ENCODE measurements at places on chromosomes 7 and 10.

GRCh38 chr7:77428777-77429231, 12.7 kb upstream of the GSAP start:
- no peaks in the 10 kb centered on the region for H3K36me3 ChIP-seq
- peaks cover 40% of the 10 kb centered on the region for H3K4me1 ChIP-seq
- DNase-seq = no peak
- no peak overlapping the region for H3K27ac ChIP-seq
- no peak overlapping the region for H3K4me3 ChIP-seq

- H3K27me3 ChIP-seq = no peaks in the 10 kb centered on the region
- H3K36me3 ChIP-seq = no peaks in the 10 kb centered on the region
- H3K27ac ChIP-seq = no peak overlapping the region
- no peak overlapping the region for H3K4me3 ChIP-seq
Observed at GRCh38 chr10:79380946-79381721, 33.9 kb downstream of the PPIF start.

GRCh38 chr7:134174795-134175261, 47.7 kb downstream of the LRGUK start:
- H3K4me1 ChIP-seq = peaks cover 8% of the 10 kb centered on the region
- peak; percentile 36 for DNase-seq
- H3K36me3 ChIP-seq = no peaks in the 10 kb centered on the region
- peaks cover 11% of the 10 kb centered on the region for H3K27me3 ChIP-seq
- H3K4me3 ChIP-seq = no peak overlapping the region

DNA sequence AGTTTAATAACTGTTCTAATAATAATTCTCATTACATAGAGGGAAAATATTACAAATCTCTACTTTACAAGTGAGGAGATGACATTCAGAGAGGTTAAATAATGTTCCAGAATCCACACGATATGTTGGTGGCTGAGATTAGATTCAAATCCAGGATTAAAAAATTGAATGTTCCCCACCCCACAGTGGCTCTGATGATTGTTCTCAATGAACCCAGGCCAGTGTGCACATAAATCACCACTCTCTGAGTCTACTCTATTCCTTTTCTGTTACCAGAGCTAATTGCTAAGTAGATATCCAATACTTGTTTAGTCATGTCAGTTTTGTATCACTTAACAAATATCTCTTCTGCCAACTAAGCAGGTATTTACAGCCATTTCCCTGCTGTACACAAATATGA, 281.0 kb downstream of the ABCA13 start:
- H3K27ac ChIP-seq = no peak overlapping the region
- no peaks in the 10 kb centered on the region for H3K4me1 ChIP-seq
- H3K4me3 ChIP-seq = no peak overlapping the region
- H3K27me3 ChIP-seq = peaks cover 2% of the 10 kb centered on the region
- DNase-seq = no peak

- no peaks in the 10 kb centered on the region for H3K27me3 ChIP-seq
- H3K27ac ChIP-seq = no peak overlapping the region
Observed at GRCh38 chr7:84249656-84250055, 55.1 kb upstream of the SEMA3A start.

DNA sequence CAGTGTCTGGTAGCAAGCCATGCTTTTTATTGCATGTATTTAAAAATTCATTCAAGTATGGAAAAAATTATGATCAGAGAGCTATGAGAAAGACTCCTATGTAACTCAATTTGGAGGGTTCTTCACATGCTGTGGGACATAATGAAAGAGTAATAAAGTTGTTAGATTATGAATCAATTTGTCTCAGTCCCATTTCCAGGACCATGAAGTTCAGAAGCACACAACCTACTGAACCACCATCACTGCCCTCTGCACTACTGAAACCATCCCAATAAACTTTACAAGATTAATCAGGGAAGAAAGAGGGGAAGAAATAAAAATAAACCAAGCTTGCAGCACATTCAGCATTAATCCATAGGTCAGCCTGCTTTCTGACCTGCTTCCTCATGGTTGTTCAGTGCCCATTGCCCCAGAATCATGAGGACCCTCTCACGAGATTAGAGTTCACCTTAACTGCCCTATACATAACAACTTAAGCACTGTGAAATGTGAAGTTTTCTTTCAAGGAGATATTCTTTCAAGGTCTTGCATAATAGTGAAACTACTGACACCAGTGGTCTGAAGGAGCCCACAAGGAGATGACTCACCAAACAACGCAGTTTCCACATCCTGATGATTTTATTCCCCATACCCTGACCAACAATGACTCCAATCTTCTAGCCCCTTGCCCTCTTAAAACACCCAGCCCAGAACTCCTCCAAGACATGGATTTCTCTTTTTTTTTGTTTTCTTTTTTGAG, 171.5 kb upstream of the ADCY1 start:
- peak; percentile 26 for DNase-seq
- H3K4me3 ChIP-seq = no peak overlapping the region
- H3K36me3 ChIP-seq = no peaks in the 10 kb centered on the region
- H3K27ac ChIP-seq = no peak overlapping the region

DNA sequence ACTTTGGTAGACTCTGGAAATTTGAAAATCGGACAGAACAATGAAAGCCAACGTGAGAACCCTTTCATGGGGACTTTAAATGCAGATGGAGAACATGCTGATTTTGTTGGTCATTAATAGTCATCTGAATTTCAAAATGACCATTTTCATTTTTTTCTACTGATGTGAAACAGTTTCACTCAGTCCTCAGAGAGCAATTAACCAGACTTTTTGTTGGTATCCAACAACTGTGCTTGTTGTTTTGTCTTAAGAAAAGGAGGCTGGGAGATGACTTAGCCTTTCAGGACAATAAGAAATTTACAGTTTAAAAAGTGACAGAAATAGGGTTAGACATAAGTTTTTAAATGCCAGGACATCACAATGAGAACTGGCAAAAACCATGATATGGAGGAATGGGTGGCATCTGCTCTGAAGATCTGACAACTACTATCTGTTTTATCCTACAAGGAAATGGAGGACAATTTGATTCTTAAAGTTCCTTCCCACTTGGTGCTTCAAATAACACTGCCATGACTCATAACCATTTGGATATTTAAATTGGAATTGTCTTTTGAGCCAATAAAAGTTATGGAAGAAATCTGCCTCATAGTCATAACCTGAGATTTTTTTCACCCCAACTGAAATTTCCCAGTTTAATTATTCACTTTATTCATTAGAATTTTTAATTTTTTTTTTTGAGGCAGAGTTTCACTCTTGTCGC, 87.2 kb upstream of the HPS1 start:
- no peaks in the 10 kb centered on the region for H3K27me3 ChIP-seq
- no peak overlapping the region for H3K4me3 ChIP-seq
- no peaks in the 10 kb centered on the region for H3K36me3 ChIP-seq
- no peak for DNase-seq

DNA sequence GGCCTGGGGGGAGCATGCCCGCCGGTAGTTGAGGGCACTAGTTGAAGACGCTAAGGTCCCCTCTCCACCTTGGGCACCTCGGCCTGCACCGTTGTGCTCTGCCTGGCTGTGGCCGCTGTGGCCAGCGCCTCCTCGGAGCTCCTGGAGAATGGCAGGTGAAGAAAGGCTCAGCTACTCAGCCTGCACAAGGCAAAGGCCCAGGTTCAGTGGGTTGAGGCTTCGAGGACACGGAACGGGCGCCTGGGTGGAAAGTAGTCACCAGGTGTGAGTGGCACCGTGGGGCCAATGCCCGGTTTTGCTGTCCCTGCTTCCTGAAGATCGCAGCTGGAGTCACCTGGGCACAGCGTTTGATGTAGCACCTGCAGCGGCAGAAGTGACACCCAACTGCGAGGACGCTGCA, 12.4 kb upstream of the ZNF716 start:
- no peaks in the 10 kb centered on the region for H3K36me3 ChIP-seq
- DNase-seq = no peak
- H3K27ac ChIP-seq = no peak overlapping the region
- H3K4me3 ChIP-seq = no peak overlapping the region

- no peak for DNase-seq
- peaks cover 6% of the 10 kb centered on the region for H3K27me3 ChIP-seq
- peaks cover 4% of the 10 kb centered on the region for H3K4me1 ChIP-seq
- H3K27ac ChIP-seq = no peak overlapping the region
Observed at GRCh38 chr7:99762680-99763327, 21.2 kb downstream of the CYP3A4 start.

GRCh38 chr10:129274748-129275474, 192.1 kb upstream of the MGMT start:
- H3K36me3 ChIP-seq = no peaks in the 10 kb centered on the region
- H3K27ac ChIP-seq = no peak overlapping the region
- H3K4me1 ChIP-seq = no peaks in the 10 kb centered on the region
- no peak for DNase-seq

DNA sequence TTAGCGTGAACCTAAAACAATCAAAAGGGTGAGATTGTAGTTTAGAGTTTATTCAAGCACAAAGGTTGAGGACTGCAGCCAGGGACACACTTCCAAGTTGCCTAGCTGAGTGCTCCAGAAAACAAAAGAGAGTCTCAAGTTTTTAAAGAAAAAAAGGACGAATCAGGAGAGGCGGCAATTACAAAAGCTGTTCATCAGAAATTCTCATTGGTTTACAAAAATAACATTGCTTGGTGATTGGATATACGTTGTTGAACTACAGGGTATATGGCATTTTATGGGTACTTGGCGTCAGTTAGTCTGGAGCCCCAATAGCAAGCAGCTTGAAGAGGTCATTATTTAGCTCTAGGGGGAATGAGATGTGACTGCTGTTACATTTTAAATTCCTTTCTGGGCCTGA, 11.5 kb downstream of the ZNF438 start:
- H3K27me3 ChIP-seq = no peaks in the 10 kb centered on the region
- H3K4me3 ChIP-seq = no peak overlapping the region
- no peak overlapping the region for H3K27ac ChIP-seq

- no peak for DNase-seq
- H3K4me1 ChIP-seq = peaks cover 29% of the 10 kb centered on the region
- no peak overlapping the region for H3K27ac ChIP-seq
- peak overlapping the region; percentile 33 for H3K4me3 ChIP-seq
- H3K27me3 ChIP-seq = no peaks in the 10 kb centered on the region
- H3K36me3 ChIP-seq = peaks cover 20% of the 10 kb centered on the region
Observed at GRCh38 chr7:27745064-27745583, 5.2 kb downstream of the TAX1BP1 start.

- no peak overlapping the region for H3K4me3 ChIP-seq
- no peak overlapping the region for H3K27ac ChIP-seq
- no peaks in the 10 kb centered on the region for H3K36me3 ChIP-seq
- no peaks in the 10 kb centered on the region for H3K4me1 ChIP-seq
- no peak for DNase-seq
Observed at GRCh38 chr10:21473135-21473534, 52.3 kb downstream of the SKIDA1 start.

- no peak overlapping the region for H3K4me3 ChIP-seq
- H3K4me1 ChIP-seq = no peaks in the 10 kb centered on the region
- no peak overlapping the region for H3K27ac ChIP-seq
- no peak for DNase-seq
Observed at GRCh38 chr10:46518028-46518725, 38.3 kb downstream of the GPRIN2 start.

DNA sequence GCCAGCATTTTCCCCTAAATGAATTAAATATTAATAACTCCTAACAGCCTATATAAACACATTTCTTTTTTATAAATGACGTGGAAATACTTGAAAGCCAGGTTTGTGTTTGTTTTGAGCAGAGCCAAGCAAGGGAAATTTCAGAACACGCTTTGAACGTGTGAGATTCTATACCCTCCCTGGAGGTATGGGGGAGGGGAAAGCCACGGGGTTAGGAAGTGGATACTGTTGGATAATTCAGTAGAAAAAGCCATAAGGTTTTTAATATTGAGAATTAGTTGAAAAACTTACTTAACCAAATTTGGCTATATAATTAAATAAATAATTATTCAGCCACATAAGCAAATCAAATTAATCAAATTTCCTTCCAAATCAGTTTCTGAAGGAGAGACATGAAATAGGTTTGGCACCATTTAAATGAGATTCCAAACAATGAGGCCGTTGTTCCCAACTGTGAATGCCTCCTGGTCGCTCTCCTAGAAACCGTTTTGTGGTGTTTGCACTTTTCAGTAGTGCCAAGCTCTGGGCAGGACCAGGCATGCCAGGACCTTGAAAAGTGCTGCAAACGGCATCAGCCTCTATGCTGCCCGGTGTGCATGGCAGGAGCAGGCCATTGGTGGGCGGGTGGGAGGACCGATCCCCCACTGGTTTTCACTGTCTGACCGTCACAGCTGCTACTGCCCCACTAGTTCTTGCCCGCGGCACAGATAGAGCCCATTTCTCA, 88.1 kb downstream of the SEPTIN14 start:
- H3K27me3 ChIP-seq = no peaks in the 10 kb centered on the region
- H3K4me1 ChIP-seq = no peaks in the 10 kb centered on the region
- DNase-seq = no peak
- no peak overlapping the region for H3K4me3 ChIP-seq

- peaks cover 39% of the 10 kb centered on the region for H3K4me1 ChIP-seq
- peak; percentile 67 for DNase-seq
- peak overlapping the region; percentile 93 for H3K27ac ChIP-seq
- H3K4me3 ChIP-seq = peak overlapping the region; percentile 70
- peaks cover 26% of the 10 kb centered on the region for H3K36me3 ChIP-seq
Observed at GRCh38 chr7:106345421-106346166, 60.8 kb upstream of the NAMPT start.

DNA sequence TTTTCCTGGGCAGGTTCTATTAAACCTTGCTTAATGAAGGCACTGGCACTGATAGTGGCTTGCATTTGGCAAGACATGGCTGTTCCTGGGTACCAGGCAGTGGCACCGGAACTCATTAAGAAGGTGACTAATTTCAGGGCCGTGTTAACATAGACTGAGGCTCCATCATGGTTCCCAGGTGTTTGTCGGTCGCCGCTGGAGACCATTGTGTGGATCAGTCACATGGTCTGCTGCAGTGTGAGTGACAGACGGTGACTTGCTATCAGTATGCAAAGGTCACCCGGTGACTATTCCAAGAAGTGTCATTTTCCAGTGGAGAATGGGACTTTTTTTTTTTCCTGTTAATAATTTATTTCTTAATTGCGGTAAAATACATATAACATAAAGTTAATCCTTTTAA, 106.3 kb downstream of the INSYN2A start:
- no peak for DNase-seq
- H3K27ac ChIP-seq = no peak overlapping the region
- no peaks in the 10 kb centered on the region for H3K4me1 ChIP-seq
- no peaks in the 10 kb centered on the region for H3K27me3 ChIP-seq
- H3K4me3 ChIP-seq = no peak overlapping the region

DNA sequence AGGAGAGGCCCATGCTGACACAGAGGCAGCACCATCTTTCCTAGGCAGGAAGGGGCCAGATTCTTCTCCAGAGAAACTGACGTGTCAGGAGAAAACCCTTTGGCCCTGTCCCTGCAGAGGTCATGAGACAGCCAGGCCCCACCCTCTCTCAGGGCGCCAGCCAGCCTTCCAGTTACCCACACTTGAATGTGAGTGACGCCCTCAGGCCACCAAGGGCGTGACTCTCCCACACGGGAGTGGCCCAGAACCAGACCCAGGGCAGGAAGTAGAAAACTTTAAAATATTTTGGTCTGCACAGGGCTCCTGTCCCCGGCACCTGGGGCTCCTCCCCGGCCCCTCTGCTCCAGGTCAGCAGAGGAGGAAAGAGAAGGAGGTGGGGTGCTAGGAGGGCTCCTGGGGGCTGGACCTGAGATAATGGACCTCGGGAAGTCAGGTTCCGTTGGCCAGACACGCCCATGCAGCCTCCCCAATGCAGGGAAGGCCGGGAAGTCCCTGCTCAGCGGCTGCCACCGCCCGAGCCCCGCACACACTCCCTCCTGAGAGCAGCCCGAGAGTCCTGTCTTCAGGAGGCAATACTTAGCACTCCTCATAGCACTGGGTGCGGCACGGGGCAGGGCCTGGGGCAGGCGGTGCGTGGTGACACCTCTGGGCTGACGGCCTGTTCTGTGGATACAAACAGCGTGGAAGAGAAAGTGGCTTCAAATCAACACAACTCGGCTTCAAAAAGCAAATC, 67.0 kb upstream of the CFAP46 start:
- H3K4me3 ChIP-seq = no peak overlapping the region
- H3K36me3 ChIP-seq = no peaks in the 10 kb centered on the region
- no peak for DNase-seq
- no peaks in the 10 kb centered on the region for H3K4me1 ChIP-seq

Data from T-helper 2 cell treated with Interferon-gamma antibody and Interleukin-4, amounts not matched to agents 5 μg/mL and 100 μg/mL, for 36 hours (primary cell).